ENCODE measurements at places on chromosomes 5 and 9.

DNA sequence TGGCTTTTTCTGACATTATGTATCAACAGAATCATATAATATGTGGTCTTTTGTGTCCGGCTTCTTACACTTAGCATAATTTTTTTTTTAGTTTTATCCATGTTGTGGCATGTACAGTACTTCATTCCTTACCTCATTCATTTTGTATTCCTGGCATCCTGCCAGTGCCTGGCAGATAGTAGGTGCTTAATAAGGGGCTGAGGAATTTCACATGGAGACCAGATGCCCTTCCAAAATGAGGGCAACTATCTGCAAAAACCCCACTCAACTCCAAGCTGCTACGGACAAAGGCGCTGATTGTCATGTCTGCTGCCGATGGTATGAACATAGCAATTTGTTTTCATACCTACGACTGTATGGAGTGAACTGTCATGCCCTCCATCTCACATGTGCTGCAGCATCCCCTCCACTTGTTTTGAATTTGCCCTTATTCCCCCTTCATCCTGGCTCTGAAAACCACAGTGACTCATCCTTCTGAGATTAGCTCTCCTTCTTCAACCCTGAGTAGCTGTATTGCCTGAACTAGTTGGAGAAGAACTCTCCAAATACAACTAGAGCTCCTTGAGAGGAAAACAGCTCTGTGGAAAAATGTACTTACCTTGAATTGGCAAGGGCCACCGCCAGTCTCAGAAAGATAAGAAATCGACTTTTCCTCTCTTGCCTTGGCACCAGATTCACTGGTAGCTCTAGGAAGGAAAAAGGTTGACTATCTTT, 41.3 kb upstream of the FOXE1 start:
- H3K27me3 ChIP-seq = no peaks in the 10 kb centered on the region
- no peaks in the 10 kb centered on the region for H3K36me3 ChIP-seq
- no peak overlapping the region for H3K4me3 ChIP-seq
- no peak for DNase-seq

DNA sequence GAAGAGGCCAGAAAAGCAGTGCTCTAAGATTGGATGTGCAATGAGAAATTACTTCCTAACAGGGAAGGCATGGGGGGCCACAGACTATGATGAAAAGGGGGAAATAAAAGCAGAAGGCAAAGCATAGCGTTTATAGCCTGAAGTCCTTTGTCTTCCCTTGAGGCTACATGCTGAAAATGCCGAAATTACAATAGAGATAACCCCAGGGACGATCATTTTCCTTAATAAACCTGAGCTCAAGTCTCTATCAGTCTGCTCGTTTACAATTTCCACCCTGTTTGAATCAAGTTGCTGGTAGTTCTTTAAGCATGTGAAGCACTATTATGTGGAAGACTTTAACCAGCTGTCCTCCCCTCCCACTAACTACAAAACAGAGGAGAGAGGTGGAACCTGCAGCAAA, 60.4 kb downstream of the FREM1 start:
- H3K27ac ChIP-seq = no peak overlapping the region
- H3K27me3 ChIP-seq = 0 out of 2 replicates have a peak, but pooled peaks cover 8% of the 10 kb centered on the region
- H3K4me1 ChIP-seq = no peaks in the 10 kb centered on the region

DNA sequence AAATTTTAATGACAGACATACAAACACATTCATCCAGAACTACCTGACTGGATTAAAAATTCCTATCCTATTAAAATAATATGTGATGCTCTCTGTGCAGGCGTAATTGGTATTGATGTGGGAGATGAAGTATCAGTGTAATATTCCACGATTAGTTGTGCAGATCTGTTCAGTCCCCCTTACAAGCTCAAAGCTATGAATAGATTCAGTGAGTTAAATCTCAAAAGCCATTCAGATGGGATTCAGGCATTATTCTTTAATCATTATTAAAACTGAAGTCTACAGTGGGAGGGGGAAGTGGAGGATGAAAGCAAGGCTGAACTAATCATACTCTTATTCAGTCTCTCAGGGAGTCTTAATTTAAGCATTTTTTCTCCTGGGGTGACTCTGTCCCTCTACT, 855.8 kb downstream of the EFNA5 start:
- DNase-seq = no peak
- no peak overlapping the region for H3K27ac ChIP-seq
- H3K27me3 ChIP-seq = no peaks in the 10 kb centered on the region
- H3K4me3 ChIP-seq = no peak overlapping the region
- H3K36me3 ChIP-seq = peaks cover 4% of the 10 kb centered on the region
- no peaks in the 10 kb centered on the region for H3K4me1 ChIP-seq

- peaks cover 10% of the 10 kb centered on the region for H3K4me1 ChIP-seq
- no peaks in the 10 kb centered on the region for H3K36me3 ChIP-seq
Observed at GRCh38 chr5:74095871-74096270, 469.9 kb downstream of the ARHGEF28 start.

DNA sequence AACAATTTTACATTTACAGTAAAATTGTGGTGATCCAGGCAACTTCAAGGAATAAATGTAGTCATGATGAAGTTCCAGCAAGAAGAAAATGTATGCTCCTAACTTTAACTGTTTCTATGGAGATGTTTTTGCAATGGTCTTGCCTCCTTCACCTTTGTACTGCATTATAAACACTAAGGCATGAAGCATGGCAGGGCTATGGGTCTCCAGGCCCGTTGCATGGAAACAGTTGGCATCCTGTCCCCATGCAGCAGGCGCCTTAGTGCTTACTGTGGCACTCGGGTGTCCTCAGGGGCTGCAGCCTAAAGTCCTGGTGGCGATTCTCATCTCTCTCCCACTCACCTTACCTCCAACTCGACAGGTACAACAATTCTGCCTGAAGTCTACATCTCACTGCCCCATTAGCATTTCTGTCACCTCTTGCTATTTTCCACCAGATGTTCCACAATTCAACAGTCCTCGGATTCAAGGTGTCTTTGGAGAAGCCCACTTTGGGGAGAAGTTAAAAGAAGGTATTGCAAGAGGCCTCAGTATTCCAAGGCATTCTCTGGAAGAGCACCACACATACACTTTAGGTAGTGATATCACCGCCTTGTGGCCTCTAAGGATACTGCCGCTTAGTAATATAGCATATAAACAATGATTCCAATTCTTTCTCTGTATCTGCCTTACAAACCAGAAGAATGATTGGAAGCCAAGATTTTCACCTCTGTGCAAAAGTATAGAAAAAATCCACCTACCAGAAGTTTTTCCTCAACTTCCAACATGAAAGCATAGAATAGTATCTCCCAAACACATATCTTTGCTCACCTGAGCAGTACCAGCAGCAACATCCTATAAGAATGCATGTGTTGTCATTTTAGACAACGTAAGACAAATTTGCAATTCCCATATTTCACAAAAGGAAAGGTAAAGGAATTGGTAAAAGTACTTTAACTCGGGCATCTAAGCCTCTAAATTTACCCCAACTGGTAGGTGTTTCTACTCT, 5.1 kb downstream of the LIFR start:
- H3K4me1 ChIP-seq = no peaks in the 10 kb centered on the region
- H3K27me3 ChIP-seq = no peaks in the 10 kb centered on the region
- H3K4me3 ChIP-seq = no peak overlapping the region
- H3K27ac ChIP-seq = no peak overlapping the region

GRCh38 chr5:122412966-122413365, 100.9 kb downstream of the SNCAIP start:
- DNase-seq = no peak
- H3K27me3 ChIP-seq = no peaks in the 10 kb centered on the region
- peaks cover 3% of the 10 kb centered on the region for H3K4me1 ChIP-seq
- H3K36me3 ChIP-seq = no peaks in the 10 kb centered on the region
- no peak overlapping the region for H3K27ac ChIP-seq

- no peak overlapping the region for H3K27ac ChIP-seq
- H3K36me3 ChIP-seq = no peaks in the 10 kb centered on the region
- no peak for DNase-seq
- no peaks in the 10 kb centered on the region for H3K27me3 ChIP-seq
- no peak overlapping the region for H3K4me3 ChIP-seq
- no peaks in the 10 kb centered on the region for H3K4me1 ChIP-seq
Observed at GRCh38 chr5:108634617-108635288, 112.9 kb upstream of the FER start.

GRCh38 chr5:108655750-108656450, 91.8 kb upstream of the FER start:
- H3K4me1 ChIP-seq = no peaks in the 10 kb centered on the region
- no peaks in the 10 kb centered on the region for H3K27me3 ChIP-seq
- H3K36me3 ChIP-seq = no peaks in the 10 kb centered on the region
- DNase-seq = no peak
- H3K4me3 ChIP-seq = no peak overlapping the region

DNA sequence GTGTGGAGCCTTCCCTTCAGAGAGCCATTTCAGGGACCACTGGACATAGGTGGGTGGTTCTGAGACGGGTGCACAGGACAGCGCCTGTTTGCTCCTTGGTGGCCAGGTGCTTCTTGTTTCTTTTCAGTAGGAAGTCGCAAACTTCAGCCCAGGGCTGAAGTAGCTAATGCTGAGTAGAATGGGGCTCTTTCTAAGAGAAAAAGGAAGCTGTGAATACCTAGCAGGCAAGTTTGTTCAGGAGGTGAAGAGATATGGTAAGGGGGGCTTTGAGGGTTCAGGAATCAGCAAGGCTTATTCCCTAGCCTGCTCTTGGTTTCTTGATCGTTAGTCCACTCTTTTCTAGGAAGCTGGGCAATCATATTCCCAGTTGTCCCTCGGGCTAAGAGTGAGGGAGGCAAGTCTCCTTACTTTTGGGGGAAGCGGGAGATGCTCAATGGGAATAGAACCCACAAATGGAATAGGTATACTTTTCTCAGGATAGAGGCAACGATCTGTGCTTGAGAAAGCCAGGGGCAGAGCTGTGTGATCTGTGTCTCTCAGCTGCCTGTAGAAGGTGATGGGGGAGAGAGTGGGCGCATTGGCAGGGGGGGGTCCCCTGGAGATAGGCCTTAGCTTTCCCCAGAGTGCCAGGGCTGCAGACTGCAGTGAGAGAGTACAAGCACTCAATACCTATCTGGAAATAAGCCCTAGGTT, 1.9 kb upstream of the PURA start:
- no peak overlapping the region for H3K4me3 ChIP-seq
- peaks cover 10% of the 10 kb centered on the region for H3K36me3 ChIP-seq
- no peaks in the 10 kb centered on the region for H3K27me3 ChIP-seq
- peaks cover 41% of the 10 kb centered on the region for H3K4me1 ChIP-seq
- H3K27ac ChIP-seq = no peak overlapping the region

- no peaks in the 10 kb centered on the region for H3K27me3 ChIP-seq
- DNase-seq = no peak
- H3K4me3 ChIP-seq = no peak overlapping the region
- peaks cover 2% of the 10 kb centered on the region for H3K36me3 ChIP-seq
Observed at GRCh38 chr9:95171001-95171400, 146.5 kb downstream of the FANCC start.

GRCh38 chr5:73962801-73963425, 336.9 kb downstream of the ARHGEF28 start:
- H3K4me1 ChIP-seq = no peaks in the 10 kb centered on the region
- no peak for DNase-seq
- no peaks in the 10 kb centered on the region for H3K27me3 ChIP-seq
- no peak overlapping the region for H3K27ac ChIP-seq

DNA sequence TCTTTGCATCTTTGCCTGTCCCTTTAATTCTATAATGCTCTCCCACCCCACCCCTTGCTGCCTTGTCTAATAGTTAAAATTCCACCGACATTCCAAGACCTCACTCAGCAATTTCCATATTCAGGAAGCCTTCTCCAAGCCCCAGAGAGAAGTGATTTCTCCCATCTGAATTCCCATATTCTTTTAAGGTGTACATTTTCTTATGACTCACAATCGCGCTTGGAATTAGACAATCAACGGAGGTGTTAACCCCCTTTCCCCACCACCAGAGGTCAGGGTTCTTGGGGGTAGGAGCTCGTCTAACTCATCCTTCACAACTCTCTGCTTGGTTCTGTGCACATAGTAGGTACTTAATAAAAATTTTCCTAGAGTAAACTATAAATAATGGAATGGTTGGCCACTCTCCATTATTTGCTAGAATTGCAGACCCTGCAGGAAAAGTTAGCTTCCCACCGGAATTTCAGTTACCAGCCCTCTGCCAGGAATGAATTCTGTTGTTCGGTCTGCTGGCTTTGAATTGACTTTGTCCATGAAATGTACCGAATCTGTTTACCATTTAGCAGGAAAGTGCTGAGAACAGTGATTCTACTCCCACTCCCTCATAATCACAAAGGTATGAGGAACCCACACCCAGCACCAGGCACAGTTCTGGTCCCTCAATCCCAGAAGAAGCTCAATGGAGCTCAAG, 5.0 kb downstream of the KCNIP1 start:
- H3K4me1 ChIP-seq = no peaks in the 10 kb centered on the region
- no peak overlapping the region for H3K4me3 ChIP-seq
- no peaks in the 10 kb centered on the region for H3K27me3 ChIP-seq
- no peak for DNase-seq
- no peaks in the 10 kb centered on the region for H3K36me3 ChIP-seq

- H3K27me3 ChIP-seq = no peaks in the 10 kb centered on the region
- peaks cover 2% of the 10 kb centered on the region for H3K4me1 ChIP-seq
- H3K27ac ChIP-seq = peak overlapping the region; percentile 88
- H3K4me3 ChIP-seq = peak overlapping the region; percentile 54
- no peak for DNase-seq
- no peaks in the 10 kb centered on the region for H3K36me3 ChIP-seq
Observed at GRCh38 chr9:693201-694091, 148.1 kb upstream of the DMRT1 start.

- peaks cover 60% of the 10 kb centered on the region for H3K4me1 ChIP-seq
- H3K27ac ChIP-seq = no peak overlapping the region
- H3K27me3 ChIP-seq = no peaks in the 10 kb centered on the region
- DNase-seq = no peak
- no peak overlapping the region for H3K4me3 ChIP-seq
Observed at GRCh38 chr5:133456933-133457402, 155.4 kb downstream of the FSTL4 start.

Data from SK-N-SH (cell line).